Liver (tissue), 10 donors: ENCODE measurements at places on chromosomes 6 and 20.

DNA sequence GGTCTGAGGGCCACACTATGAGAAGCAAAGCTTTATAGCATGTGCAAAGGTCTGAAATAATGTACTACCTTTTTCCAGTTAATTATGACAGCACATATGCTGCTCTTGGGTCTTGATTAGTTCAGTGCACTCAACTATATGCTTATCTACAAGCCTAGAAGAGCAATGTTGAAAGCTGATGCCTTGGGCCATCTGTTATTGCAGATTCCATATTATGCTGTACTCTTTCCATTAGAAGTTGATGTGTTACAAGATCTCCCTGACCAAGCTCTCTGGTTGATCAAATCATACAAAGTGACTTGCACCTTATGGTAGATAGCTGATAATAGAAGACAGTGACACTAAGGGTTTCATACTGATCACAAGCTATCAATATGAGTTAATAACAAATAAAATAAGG, 327.3 kb downstream of the FRK start:
- DNase-seq: no peak

DNA sequence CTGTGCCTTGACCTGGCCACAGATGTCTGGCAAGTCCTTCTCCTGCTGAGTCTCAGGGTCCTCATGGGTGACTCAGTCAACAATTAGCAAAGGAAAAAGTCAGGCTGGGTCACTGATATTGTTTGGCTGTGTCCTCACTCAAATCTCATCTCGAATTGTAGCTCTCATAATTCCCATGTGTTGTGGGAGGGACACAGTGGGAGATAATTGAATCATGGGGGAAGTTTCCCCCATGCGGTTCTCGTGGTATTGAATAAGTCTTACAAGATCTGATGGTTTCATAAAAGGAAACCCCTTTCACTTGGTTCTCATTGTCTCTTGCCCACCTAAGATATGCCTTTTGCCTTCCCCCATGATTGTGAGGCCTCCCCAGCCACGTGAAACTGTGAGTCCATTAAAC, 45.7 kb downstream of the PREX1 start:
- DNase-seq: no peak

DNA sequence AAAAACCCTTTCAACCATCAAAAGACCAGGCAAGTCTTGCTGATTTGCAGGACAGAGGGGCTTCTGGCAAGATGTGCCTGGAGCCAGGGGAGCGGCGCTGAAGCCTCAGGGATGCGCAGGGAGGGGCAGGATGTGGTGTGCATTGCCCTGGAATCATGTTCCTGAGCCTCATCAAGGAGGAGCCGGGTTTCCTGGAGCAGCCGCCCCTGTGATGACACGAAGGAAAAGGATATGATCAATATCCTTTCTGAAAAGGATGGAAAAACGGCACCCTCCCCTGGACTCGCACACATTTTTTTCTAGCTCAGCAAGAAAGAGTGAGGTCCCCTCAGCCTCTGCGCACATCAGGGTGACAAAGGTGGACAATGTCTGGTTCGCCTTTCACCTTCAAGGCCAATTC, 173.1 kb upstream of the SSTR4 start:
- DNase-seq: no peak

DNA sequence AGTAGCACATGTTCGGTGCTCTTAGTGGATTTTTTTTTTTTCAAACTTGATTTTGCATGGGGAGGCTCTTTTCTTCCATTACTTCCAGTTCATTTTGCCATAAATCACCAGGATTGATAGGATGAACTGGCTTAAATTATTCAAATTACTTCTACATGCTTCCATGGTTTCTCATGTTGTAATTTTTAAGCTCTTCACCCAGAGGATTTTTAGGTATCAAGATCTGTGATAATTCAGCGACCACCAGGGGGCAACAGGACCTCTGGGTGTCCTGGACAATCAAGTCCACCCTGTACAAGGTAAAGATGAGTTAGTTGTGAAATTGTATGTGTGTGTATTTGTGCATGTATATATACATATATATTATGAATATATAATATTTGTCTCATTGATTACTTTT, 4.2 kb upstream of the EPHA7 start:
- peak; percentile 40 for DNase-seq

- no peak for DNase-seq
Observed at GRCh38 chr6:6590530-6590929, 2.0 kb downstream of the LY86 start.

DNA sequence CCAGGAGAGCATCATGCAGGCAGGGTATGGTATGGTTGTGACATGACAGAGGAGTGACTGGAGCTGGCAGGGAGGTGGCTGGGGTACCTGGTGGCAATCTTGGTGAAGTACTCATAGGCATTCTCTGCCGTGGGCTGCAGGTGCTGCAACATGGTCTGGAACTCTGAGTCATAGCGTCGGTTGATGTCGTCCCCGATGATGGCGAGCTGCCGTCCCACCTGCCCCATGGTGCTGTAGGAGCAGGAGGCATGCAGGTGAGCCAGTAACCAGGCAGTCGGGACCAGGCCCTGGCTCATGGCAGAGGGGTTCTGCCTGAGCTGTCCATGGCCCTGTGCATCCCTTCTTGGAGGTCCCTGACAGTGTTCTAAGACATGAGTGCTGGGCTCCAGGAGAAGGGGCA, 4.9 kb downstream of the BAK1 start:
- no peak for DNase-seq

DNA sequence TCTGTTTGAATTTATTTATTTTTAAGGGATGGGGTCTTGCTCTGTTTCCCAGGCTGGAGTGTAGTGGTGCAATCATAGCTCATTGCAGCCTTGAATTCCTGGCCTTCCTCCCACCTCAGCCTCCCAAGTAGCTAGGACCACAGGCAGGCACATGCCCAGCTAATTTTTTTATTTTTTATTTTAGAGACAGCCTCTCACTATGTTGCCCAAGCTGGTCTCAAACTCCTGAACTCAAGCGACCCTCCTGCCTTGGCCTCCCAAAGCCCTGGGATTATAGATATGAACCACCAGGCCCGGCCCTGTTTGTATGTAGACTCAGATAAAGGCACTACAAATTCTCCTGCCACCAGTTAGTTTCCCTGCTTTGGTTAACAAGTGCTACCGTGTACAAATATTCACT, 142.9 kb upstream of the SOX4 start:
- DNase-seq: no peak
